Epithelial cell of proximal tubule (primary cell): ENCODE measurements at places on chromosomes 16 and 17.

DNA sequence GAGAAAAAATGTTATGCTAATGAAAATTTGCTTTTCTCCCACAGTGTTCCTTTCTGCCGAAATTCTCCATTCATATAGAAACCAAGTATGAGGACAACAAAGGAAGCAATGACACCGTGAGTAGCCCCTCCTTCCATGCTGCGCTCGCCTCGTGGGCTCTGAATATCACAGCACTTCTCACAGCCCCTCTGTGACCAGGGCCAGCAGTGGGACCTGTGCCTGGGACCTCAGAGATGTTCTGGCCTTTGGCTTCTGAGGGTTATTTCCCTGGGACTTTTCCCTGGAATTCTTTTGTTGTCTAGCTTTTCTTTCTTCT, 139.6 kb upstream of the NOL11 start:
- DNase-seq = no peak

DNA sequence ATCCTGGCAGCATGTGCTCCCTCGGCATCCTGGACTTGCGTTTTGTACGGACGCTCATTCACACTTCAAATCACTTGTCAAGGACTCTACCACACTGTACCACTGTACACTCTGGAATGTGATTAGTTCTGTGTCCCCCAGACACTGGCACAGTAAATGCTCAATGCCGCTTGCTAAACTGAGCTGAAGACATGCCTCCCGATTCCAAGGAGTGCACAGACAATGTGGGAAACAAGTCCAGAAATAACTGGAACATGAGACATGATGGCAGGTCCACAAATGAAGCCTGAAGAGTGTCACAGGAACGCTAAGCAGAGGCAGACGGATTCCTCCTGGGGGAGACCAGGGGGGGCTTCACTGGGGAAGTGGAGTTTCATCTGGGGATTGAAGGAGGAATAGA, 22.1 kb downstream of the HIC1 start:
- no peak for DNase-seq

GRCh38 chr16:23538919-23539278, 18.3 kb downstream of the EARS2 start:
- no peak for DNase-seq

DNA sequence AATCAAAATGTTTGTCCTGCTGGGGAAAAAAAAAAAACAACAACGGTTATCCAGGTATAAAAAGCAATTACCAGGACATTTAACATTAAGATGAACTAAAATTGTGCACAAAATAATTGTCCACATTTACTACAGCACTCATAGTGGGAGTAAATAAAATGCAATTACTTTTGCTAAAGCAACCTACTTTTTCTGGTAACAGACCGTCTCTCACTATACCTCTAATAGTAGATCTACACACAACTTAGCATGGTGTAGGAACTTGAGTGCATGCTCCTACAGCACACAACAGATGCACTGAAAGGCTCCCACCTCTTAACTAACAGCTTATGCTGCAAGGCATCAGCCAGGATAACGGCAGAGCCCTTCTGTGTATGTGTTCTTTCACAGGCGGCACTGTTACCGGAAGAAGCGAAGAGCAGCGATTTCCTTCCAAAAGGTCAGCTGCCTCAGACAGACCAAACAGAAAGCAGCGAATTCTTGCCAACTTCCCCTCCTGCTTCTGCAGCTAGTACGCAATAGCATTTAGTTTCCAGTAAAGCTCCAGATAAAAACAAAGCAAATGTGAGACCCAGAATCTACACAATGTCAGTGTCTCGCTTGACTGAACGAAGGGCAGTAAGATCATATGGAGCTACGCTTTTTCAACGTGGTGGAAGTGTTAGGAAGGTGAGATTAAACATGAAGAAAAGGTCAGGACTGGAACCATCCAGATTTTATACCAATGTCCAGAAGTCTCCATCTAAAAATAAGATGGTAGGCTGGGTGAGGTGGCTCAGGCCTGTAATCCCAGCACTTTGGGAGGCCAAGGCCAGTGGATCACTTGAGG, 27.6 kb downstream of the STAT5B start:
- DNase-seq = peak; percentile 59

DNA sequence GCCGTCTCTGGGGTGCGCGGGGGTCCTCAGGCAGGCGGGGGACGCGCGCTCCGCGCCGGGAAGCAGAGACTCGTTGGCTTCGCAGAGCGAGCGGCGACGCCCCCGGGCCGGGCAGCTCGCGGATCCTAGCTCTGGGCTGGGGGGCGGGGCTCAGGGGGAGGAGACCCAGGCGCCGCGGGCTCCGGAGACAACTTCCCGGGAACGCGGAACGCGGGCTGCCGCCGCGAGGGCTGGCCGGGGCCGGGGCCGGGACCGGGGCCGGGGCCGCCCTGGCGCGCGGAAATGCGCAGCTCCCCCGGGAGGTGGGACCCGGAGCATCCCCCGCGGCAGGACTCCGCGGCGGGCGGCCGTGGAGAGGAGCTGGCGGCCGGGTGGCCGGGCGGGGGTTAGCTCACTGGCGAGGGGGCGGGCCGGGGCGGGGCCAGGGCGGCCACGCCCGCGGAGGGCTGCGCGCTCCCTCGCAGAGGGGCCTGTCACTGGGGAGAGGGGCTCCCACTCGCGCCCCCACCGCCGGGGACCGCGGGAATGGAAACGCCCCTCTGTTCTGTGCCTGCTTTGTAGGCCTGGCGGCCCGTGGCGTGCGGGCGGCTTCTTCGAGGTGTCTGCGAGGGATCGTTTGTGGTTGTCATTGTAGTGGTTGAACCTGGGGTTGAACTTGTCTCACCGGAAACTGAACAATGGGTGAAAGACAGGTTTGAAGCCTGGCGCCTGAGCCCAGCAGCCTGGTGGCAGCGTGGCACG, at the start of gene GAS7:
Gene GAS7 (minus strand): TSS at position 98 of the 741 bp plus-strand sequence.
- DNase-seq = no peak

GRCh38 chr17:5408186-5408585, 11.3 kb downstream of the NUP88 start:
- no peak for DNase-seq

DNA sequence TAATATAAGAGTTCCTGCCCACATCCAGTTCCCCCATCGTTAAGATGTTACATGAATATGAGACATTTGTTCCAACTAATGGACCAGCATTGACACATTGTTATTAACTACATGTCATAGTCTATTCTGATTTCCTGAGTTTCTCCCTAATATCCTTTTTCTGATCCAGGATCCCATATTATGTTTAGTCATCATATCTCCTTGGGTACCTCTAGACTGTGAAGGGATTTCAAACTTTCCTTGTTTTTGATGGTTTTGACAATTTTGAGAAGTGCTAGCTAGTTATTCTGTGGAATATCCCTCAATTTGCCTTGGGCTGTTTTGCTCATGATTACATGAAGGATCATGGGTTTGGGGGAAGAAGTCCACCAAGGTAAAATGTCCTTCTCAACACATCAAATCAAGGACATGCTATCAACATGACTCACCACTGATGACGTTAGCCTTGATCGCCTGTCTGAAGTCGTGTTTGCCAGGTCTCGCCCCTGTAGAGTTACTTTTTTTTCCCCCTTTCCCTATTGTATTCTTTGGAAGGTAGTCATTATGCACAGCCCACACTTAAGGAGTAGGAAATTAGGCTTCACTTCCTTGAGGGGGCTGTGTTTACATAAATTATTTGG, 42.5 kb downstream of the CACNG3 start:
- no peak for DNase-seq

DNA sequence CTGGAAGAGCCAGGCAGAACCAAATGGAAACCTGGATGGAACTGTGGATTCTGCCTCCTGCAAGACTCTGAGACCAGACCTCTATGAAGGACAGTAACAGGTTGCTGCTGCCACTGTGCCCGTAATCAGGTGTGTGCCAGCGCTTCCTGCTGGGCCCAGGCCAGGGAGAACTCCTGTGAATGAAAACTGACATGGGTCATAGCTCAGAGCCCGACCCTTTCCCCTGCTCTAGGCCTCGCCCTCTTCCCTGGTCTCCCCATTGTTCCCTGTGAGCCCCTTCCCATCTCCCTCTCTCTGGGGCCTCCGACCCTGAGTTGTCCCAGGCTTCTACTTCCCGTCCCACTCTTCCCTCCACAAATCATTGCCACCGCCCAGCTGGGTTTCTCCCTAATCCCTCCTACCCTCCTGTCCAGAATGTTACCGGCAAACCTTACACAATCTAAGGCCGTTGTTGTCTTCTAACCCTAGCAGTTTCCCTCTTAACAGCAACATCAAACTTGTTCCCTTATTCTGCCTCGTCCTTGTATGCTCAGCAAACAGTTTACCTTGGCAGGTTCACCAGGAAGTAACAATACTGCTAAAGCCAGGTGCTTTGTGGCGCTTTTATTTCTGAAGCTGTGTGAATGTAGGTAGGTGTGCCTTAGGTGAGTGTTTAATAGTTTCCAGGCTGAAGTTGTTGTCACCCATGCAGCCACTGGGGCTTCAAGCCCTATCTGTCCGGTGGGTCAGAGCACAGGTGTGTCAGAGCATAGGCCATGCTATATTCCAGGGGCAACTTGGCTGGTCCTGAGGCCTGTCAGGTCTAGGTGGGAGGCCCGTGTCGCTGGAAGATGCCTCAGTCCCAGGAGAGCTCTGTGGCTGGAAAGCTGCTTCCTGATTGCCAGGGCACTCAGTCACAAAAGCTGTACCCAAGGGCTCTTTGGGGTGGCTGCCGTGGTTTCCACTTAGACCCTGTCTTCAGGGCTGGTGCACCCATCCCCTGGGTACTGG, 32.0 kb downstream of the SMPD3 start:
- DNase-seq = no peak

DNA sequence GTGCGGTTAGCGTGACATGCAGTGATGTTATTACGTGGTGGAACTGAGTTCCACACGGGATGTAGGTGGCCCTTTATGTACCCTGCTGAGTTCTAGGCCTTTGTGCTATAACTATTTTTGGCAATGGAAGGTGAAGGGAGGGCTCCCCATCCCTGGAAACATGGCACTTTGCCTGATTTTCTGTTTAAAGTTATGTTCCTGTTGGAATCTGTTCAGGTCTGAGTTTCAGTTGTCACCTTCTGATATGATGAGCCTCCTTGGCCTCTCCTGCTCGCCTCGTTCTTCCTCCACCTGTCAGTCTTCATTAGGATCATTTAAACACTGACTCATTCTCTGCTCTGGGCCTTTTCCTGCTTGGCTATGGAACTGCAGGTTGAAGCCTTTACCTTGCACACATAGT, 200.6 kb downstream of the FTO start:
- no peak for DNase-seq

DNA sequence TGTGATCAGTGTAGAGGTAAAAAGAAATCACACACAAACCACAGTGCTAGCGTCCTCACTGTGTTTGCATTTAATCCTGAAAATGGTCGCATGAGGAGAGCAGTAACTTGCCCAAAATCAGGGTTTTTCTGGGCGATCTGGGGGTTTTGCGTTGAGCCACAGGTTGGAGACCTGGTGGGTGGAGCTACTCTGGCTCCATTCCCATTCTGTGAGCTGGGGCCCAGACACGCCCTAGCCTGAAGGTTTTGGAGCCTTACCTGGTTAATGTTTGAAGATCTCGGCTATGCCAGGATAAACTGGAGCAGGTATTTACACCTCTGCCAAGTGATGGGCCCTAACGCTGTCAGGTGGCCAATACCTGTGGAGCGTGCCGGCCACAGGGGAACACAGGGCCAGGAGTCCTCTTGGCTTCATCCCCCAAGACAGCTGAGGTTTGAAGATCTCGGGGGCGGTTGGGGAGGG, 48.4 kb downstream of the MPRIP start:
- no peak for DNase-seq

- DNase-seq = no peak
Measured at GRCh38 chr17:21173543-21173942, 40.4 kb downstream of the TMEM11 start.

- DNase-seq = no peak
Measured at GRCh38 chr16:85204242-85205010, 92.2 kb upstream of the CIBAR2 start.
